ENCODE measurements at places on chromosomes 13 and 19. TPM values are rescaled to one million over a fixed set of nuclear protein-coding genes. Genes with fewer than 3 reads are reported as not detected.

DNA sequence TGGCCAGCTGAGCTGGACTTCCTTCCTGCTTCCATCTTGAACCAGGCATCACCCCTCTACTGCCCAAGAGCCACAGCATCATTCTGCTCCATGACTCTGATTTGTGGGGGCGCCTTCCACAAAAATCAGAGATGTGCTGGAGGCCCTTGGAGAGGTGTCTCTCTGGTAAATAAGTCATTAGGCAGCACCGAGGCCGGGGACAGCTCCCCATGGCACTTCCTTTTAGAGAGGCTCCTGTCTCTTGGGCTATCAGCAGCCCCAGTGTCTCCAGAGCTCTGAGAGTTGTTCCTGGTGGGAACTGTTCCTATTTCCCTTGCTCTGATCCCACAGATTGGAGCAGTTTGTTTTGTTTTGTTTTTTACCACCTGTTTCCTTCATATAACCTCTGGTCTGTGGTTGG lies 19.9 kb downstream of the NWD1 start:
- no peaks in the 10 kb centered on the region for H3K27me3 ChIP-seq
- no peak overlapping the region for H3K4me3 ChIP-seq
- no peaks in the 10 kb centered on the region for H3K4me1 ChIP-seq
- no peak overlapping the region for H3K27ac ChIP-seq
- no peaks in the 10 kb centered on the region for H3K36me3 ChIP-seq

DNA sequence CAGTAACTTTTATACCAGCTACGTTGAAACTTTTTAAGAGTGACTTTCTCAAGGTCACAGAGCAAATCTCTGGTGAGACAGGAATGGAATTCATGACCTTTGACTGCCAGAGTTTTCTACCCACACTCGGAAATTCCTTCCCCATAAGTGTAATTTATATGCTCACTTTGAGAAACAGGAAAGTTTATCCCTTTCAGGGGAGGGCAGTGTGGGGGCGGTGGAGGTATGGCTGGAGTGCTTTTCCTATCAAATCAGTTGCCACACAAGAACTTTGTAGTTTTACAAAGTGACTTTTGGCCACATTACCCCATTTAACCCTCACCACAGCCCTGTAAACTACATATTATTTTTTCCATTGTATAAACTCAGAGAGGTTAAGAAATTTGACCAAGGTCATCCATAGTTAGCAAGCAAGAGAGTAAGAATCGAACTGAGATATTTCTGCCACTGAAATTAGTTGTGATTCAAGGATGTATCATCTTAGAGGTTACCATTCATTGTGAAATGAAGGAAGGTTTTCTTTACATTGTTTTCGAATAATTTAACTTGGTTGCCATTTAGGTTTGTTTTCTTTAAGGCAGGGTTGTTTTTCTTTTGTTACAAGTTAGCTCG lies 5.9 kb downstream of the KLF12 start:
- no peaks in the 10 kb centered on the region for H3K36me3 ChIP-seq
- no peaks in the 10 kb centered on the region for H3K4me1 ChIP-seq
- H3K27ac ChIP-seq: peak overlapping the region; percentile 44
- no peaks in the 10 kb centered on the region for H3K27me3 ChIP-seq

- no peak for DNase-seq
- H3K27ac ChIP-seq: no peak overlapping the region
- no peaks in the 10 kb centered on the region for H3K27me3 ChIP-seq
- H3K4me3 ChIP-seq: no peak overlapping the region
- H3K4me1 ChIP-seq: no peaks in the 10 kb centered on the region
Measured at GRCh38 chr13:63351533-63351932, 1935.9 kb upstream of the PCDH20 start.

The LDLR gene
- total RNA-seq: 7.1 TPM

The SLC17A7 gene
- total RNA-seq: 1.4 TPM

The PNMA8B gene
- 1.9 TPM for total RNA-seq

- peak; percentile 74 for DNase-seq
- H3K4me1 ChIP-seq: peaks cover 25% of the 10 kb centered on the region
- peak overlapping the region; percentile 84 for H3K27ac ChIP-seq
- H3K36me3 ChIP-seq: no peaks in the 10 kb centered on the region
Measured at GRCh38 chr19:17420475-17420924, 653 bp downstream of the MVB12A start.

GRCh38 chr13:114125589-114125988 lies 6.8 kb downstream of the RASA3 start:
- H3K36me3 ChIP-seq: no peaks in the 10 kb centered on the region
- H3K27me3 ChIP-seq: no peaks in the 10 kb centered on the region
- peaks cover 54% of the 10 kb centered on the region for H3K4me1 ChIP-seq

The ZNF180 gene
- 9.3 TPM for total RNA-seq

DNA sequence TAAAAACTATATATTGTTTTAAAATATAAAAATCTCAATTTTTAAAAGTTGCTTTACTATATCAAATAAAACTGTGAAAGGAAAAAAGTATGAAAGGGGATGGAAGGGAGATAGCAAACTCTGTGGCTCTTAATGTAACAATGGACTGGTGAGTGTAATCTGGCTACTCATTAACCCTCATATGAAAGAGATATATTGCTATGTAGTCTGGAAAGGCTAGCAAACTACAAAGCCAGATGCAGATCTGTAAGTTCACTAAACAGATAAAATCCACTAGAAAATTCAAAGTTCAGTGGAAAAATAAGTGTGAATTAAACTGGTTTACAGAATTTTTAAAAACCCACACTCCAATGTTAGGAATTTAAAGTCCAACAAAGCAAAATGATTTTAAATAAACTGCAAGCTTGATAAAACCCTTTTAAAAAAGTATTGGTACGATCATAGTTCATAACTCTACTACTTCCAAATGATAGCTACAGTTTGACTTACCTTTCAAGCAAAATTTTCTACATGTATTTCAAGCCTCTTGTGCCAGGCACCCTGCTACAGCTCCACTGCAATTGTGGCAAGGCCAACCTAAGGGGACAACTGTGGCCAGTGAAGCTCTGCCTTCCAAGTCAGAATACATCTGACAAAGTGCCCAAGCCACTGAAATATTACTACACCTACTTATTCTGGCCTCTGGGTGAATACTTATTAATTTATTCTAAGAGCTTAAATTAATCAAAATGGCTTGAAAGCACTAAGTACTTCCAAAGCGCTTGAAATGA lies 647 bp upstream of the ELF1 start:
- no peak overlapping the region for H3K27ac ChIP-seq
- DNase-seq: no peak
- no peaks in the 10 kb centered on the region for H3K27me3 ChIP-seq
- no peak overlapping the region for H3K4me3 ChIP-seq
- H3K36me3 ChIP-seq: no peaks in the 10 kb centered on the region
- peaks cover 51% of the 10 kb centered on the region for H3K4me1 ChIP-seq

- H3K27ac ChIP-seq: no peak overlapping the region
- no peaks in the 10 kb centered on the region for H3K4me1 ChIP-seq
- no peak for DNase-seq
- no peaks in the 10 kb centered on the region for H3K27me3 ChIP-seq
- no peaks in the 10 kb centered on the region for H3K36me3 ChIP-seq
Measured at GRCh38 chr13:108741930-108742329, 112.5 kb downstream of the MYO16 start.

DNA sequence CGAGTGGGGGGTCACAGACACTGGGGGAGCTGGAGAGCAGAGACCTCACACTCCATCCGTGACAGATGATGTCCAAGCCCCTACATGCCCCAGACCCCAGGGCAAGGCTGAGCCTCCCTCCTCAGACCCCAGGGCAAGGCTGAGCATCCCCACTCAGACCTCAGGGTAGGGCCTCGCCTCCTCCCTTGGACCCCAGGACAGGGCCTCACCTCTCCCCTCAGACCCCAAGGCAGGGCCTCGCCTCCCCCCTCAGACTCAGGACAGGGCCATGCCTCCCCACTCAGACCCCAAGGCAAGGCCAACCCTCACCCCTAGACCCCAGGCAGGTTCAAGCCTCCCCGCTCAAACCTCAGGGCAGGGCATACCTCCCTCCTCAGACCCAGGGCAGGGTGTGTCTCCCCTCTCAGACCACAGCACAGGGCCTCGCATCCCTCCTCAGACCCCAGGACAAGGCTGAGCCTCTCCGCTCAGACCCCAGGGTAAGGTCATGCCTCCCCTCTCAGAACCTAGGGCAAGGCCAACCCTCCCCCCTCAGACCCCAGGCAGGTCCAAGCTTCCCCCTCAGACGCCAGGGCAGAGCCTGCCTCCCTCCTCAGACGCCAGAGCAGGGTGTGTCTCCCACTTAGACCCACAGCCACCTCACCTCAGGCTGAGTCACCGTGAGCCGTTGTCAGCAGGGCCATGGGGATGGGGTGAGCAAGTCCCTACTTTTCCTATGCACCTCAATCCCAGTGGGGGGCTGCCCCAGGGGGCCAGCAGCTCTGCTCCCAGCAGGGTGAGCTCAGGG lies 1.7 kb upstream of the S1PR4 start:
- H3K4me3 ChIP-seq: no peak overlapping the region
- H3K36me3 ChIP-seq: no peaks in the 10 kb centered on the region
- H3K27me3 ChIP-seq: no peaks in the 10 kb centered on the region
- DNase-seq: no peak

- H3K4me3 ChIP-seq: no peak overlapping the region
- H3K27ac ChIP-seq: no peak overlapping the region
- DNase-seq: no peak
- H3K27me3 ChIP-seq: peaks cover 45% of the 10 kb centered on the region
- H3K4me1 ChIP-seq: no peaks in the 10 kb centered on the region
Measured at GRCh38 chr13:112213467-112214255, 146.7 kb downstream of the SOX1 start.

DNA sequence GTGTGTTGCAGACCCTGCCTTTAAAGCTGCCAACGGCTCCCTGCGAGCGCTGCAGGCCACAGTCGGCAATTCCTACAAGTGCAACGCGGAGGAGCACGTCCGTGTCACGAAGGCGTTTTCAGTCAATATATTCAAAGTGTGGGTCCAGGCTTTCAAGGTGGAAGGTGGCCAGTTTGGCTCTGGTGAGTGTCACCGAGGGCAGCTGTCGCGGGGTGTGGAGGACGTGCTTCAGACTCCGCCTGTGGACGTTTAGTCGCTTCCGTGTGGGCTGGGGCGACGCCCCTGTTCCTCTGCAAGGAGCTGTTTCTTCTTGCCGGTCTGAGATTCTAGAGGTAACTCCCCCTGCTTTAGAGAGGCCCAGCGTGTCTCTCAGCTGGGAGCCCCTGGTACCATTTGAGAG lies 24.5 kb downstream of the LAMP1 start:
- H3K4me3 ChIP-seq: no peak overlapping the region
- peaks cover 25% of the 10 kb centered on the region for H3K36me3 ChIP-seq
- H3K27ac ChIP-seq: no peak overlapping the region
- DNase-seq: no peak

The PRSS57 gene
- not detected for total RNA-seq

The ZNF610 gene
- total RNA-seq: 2.0 TPM

GRCh38 chr13:111637365-111637764 lies 316.9 kb downstream of the TEX29 start:
- H3K4me1 ChIP-seq: no peaks in the 10 kb centered on the region
- H3K27ac ChIP-seq: no peak overlapping the region
- no peaks in the 10 kb centered on the region for H3K36me3 ChIP-seq
- no peaks in the 10 kb centered on the region for H3K27me3 ChIP-seq
- no peak for DNase-seq
- no peak overlapping the region for H3K4me3 ChIP-seq

The LPAR2 gene
- 1.6 TPM for total RNA-seq

The MLNR gene
- total RNA-seq: not detected

The CIC gene
- 16.0 TPM for total RNA-seq

GRCh38 chr19:45113628-45114027 lies 20.6 kb downstream of the PPP1R37 start:
- H3K4me3 ChIP-seq: no peak overlapping the region
- H3K27ac ChIP-seq: no peak overlapping the region
- H3K36me3 ChIP-seq: no peaks in the 10 kb centered on the region
- no peaks in the 10 kb centered on the region for H3K27me3 ChIP-seq
